Fibroblast of the aortic adventitia (primary cell): ENCODE measurements at places on chromosomes 6 and 20. TPM values are rescaled to one million over a fixed set of nuclear protein-coding genes. Genes with fewer than 3 reads are reported as not detected.

- DNase-seq = no peak
Observed at GRCh38 chr6:63864671-63865318, 229.2 kb downstream of the PHF3 start.

NKAIN4 gene
- not detected in 2 replicates for total RNA-seq

GRCh38 chr20:59047938-59048680 lies 5.5 kb upstream of the PRELID3B start:
- peak; percentile 25 for DNase-seq

DNA sequence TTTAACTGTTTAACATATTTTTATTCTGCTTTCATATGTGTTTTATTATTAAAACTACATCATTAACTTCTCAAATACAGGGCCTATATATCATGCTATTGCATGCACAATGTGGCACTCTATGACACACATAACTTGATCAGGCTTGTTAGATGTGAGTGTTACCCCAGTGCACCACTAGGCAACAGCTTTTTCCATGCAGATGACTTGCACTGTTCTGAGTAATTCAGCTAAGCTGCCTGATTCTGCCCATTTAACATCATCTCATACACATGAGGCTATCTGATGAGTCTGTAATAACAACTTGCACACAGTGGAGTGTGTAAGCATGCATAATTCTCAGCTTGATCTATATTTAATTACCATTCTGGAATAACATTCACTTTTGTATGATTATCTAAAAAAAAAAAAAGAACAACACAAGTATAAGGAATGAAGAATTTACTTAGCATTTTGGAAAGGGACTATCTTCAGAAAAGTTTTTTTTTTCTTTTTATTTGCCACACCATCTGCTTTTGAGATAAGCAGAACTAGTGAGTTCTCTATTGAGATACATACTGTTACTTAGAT lies 83.1 kb downstream of the GRM1 start:
- DNase-seq = no peak

TULP4 gene
- 131 and 354 TPM in 2 replicates for total RNA-seq

GRCh38 chr6:79305020-79305419 lies 70.5 kb upstream of the HMGN3 start:
- DNase-seq = no peak

DNA sequence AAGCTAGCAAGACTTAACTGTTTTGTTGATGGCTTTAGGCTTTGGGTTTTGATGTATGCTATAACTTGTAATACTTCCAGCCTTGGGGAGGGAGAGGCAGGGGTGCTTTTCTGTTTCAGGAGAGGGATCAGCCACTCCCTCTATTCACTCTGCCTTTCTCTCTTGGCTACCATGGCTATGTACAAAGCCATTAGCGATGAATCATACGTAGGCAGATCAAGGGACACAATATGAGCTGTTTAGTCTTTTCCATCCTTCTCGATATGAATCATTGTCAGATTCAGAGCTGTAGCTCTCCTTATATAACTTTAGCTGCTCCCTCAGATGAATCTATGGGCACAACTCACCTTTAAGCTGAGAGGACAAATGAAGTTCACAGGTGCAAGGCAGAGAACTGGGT lies 230.6 kb downstream of the TSHZ2 start:
- no peak for DNase-seq

- peak; percentile 82 for DNase-seq
Observed at GRCh38 chr20:7171911-7172310, 404.4 kb downstream of the BMP2 start.

DNA sequence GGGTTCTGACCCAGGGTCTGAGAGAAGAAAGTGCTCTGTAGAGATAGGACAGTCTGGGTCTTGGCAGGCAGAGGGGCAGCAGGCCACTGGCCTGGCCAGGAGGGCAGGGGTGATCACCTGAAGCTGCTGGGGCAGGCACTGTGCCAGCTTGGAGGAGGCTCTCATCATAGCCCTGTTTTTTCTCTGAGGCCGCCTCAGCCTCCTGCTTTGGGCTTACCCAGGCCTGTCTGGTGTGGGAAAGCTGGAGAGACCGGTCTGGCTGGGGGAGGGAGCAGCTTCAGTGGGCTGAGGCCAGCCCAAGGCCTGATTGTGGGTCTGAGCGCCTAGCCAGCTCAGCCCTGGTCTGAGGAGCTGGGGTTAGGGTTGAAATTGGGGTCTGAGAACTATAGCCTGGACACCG lies 3.9 kb downstream of the LPIN3 start:
- DNase-seq = no peak
